Activated CD4-positive, alpha-beta T cell treated with anti-CD3 and anti-CD28 coated beads, Interleukin-2, amount 10 ng/mL, durations not matched to agents 7 days and 5 days (primary cell): ENCODE measurements at places on chromosomes 1 and 21.

DNA sequence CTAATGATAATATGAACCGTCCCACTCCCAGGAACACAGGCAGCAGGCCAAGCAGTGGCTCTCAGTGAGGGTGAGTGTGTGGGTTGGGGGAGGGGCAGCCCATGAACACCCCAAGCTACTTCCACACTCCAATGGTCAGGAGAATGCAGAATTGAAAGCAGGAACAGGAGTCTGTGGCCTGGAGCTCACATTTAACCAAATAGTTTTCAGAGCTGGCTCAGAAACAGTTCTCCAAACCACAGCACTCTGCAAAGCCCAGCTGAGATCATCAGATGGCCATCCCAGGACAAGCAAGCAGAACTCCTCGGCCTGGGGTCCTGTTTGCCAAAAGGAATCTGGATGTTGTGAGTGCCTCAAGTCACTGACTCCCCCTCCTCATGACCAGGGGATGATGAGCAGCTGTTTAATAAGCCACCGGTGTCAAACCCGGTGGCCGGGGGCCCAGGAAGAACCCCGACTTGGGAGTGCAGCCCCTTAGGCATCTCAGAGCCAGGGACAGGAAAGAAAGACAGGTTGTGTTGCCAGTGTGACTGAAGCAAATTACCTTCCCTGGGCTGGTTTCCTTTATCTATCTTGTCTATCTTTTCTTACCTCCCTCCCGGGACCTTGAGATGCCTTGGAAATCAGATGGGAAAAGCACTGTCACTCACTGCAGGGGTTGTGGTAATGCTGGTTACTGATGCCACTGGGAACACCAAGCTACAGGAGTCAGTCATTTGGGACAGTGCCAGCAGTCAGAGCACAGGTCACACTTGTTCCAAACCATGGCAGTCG, 20.4 kb downstream of the DEGS1 start:
- DNase-seq = no peak

DNA sequence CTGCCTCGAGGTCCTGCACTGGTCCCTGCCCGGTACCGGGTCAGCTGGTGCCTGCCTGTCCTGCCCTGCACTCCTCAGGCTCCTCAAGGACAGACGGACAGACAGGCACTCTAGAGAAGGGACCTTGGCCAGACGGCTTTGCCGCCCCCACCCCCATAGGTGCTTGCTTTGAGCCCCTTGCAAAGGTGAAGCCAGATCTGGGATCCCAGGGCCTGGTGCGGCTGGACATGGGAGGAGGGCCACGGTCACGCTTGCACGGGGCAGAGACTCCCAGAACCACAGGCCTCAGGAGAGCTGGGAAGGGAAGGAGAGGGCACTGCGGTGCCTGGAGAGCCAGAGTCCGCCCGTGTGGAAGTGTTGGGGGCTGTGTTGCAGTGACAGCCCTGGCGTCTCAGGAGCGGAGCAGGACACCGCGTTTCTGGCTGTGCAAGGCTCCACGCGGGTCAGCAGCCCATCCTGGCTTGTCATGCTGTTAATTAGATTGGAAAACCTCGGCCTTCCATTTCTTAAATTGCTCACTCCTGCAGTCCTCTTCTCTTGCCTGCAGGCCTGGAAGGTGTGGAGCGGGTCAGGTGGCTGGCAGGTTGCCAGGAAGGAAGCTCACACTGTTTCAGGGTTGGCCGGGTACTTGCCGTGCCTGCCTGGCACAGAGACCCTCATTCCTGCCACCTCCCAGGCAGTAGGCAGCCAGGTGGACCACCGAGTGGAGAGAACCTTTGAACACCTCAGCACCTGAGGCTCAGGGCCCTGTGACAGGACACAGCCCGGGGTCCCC, 16.3 kb downstream of the COL18A1 start:
- DNase-seq = no peak

- no peak for DNase-seq
These were observed 175.0 kb downstream of the SMYD3 start for GRCh38 chr1:246332078-246332477.

DNA sequence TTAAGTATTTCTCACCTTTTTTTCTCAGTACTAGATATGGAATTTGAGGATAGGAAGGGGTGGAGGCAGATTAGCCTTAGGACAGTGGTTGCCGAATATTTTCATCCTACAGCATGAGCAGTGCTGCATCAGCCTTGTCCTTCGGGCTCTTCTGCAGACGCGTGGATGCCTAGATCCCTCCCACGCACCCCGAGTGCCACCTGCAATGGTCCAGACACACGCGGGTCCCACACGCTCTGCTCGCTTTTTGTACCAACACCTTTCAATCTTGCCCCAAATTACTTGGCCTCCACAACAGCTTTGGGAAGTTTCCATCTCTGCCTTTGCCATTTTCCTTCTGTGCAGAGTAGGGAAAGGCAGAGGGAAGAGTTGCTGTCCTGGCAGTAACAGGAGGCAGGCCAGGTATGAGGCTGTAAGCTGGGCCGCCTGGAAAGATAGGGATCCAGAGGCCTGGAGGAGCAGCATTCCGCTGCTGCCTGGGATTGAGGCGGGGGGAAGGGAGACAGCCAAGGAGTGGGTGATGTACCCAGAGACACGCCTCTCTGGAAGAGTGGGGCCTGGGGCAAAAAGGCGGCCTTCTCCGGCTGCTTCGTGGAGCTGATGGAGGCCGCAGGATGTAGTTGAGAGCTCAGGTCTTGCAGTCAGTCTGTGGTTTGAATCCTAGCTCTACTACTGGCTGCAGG, 467.7 kb downstream of the KIF26B start:
- no peak for DNase-seq

DNA sequence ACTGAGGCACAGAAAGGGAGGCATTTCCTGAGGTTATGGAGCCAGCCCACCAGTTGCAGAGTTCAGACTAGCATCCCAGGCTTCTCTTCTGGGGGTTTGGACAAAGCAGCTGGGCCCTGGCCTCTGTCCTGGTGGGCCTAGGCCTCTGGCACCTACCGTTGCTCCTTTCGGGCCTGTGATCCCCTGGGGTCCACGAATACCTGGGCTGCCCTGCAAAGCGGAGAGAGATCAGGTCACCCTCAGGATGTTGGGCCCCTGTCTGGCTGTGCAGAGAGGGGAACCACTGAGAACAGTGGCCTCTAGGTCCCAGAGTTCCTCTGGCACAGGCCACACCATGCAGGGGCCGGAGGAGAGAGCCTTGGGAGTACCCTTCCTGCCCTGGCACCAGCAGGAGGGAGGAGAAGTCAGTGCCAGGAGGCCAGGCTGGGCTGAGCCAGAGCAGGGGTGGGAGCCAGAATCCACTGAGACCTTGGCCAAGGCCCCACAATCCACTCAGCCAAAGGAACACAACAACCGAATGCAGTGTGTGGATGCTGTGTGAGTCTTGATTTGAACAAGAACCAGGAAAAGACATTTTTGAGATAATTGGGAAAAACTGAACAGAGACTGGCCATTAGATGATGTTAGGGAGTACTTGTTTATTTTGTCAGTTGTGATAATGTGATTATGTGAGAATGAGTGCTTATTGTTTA, 8.9 kb downstream of the COL9A2 start:
- DNase-seq = no peak

GRCh38 chr1:85582687-85583591, 2.4 kb downstream of the CCN1 start:
- no peak for DNase-seq

DNA sequence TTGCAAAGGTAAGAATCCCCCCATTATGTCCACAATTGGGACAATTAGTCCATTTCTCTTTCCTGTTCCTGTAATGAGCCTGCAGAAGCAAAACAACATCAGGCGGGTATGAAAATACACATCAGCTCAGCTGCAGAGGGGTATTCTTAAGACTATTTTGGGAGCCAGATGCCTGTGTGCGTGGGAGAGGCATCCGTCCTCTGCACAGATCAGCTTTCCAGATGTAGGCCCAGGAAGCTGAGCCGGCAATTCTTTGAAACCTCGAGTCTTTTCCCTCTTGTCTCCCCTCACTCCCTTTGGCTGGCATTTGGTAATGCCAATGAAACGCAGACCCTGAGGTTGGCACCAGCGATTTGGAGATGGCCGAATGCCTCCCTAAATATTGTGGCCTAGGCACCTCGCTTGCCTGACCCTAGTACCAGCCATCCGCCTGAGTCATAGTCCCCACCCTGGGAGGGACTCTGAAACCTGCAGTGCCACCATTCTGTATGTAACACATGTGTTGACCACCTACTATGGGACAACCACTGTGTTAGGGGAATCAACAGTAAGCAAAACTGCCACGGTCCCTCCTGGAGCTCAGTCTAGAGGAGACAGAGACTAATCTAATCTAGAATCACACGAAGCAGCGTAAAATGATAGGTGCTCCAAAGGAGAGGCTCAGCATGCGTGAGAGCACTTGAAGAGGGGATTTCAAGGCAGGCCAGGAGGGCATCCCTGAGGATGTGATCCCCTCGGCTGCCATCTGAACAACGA, 603.0 kb downstream of the MATN1 start:
- DNase-seq = no peak

GRCh38 chr1:203521074-203521794, 27.3 kb downstream of the OPTC start:
- no peak for DNase-seq

GRCh38 chr1:171627020-171627419, 5.0 kb downstream of the MYOCOS start:
- no peak for DNase-seq

DNA sequence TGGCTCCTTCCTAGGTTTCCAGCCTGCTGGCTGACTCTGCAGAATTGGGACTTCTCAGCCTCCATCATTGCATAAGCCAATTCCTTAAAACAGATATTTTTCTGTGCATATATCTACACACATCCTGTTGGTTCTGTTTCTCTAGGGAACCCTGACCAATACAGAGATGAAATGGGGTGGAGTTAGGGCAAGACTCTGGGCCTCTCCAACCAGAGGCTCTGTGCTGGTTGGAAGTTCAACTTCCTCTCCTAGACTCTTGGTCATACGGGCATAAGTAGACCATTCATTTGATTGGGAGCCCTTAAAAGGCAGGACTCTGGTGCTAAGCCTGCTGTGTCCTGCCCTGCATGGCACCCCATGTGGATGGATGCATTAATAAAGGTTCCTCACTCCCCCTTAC, 55.0 kb downstream of the CNIH3 start:
- DNase-seq = no peak

DNA sequence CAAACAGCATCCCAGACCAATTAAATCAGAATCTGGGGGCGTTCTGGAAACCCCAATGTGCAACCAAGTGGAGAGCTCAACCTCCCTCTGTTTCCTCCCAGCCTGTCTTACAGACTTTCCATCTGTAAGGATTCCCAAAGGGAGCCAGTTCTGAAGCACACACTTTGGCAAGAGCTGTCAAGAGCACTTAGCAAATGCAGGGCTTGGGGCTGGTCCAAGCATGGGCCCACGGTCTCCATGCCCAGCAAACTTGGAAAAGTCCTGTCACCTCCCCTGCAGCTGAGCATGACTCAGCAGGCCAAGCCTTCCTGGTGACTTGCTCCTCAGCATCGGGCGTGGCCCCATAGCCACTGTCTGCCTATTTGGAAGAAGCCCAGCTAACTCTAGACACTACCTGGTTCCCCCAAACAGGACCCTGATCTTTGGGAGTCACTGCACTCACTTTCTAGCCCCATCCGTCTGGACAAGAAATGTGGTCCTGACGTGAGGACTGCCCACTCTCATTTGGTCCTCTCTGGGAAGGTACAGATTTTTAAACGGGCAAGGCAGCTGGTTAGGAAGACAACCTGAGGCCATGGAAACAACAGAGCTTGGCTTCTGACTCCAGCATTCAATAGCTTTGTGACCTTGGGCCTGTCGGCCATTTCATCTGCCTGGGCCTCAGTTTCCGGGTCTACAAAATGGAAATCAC, 16.9 kb downstream of the SLC2A1 start:
- no peak for DNase-seq

DNA sequence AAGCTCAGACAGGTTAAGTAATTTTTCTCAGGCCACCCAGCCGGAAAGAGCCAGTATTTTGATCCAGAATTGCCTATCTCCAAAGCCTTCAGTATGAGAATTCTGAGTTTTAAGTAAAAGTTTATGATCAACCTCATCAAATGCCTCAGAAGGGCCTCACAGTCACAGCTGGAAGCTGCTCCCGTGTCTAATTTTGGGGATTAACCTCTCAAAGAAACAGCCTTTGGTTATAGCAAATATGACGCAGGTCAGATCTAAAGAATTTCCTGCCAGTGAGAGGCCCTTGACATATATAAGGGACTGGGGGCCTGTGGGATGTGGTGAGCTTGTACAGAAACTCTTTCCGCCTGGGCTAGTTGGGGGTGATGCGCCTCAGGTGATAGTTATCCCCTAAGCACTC, 2.3 kb downstream of the EXTL1 start:
- no peak for DNase-seq

GRCh38 chr1:55959136-55959548, 620.2 kb downstream of the PLPP3 start:
- DNase-seq = no peak
